ENCODE measurements at places on chromosomes 1 and 21.
A peak's percentile ranks its signal among the peaks of the same experiment; 100 is the strongest.

DNA sequence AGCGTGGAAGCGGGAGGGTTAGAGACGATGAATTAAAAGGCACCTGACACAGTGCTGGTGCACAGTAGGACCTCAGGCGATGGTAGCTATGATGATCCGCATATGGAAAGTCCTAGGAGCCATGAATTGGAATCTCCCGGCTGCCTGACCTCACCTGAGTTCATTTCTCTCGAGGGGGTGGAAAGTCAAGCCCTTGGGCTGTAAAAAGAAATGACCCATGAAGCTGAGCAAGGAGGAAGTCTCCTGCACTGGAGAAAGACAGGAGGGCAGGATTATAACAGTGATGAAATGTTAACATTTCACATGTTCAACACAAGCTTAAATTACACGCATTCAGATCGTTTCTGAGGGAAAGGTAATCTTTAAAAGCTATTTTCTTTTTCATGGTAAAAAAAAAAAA, 481.2 kb downstream of the MATN1 start:
- DNase-seq = no peak

GRCh38 chr1:61641578-61642336, 83.2 kb downstream of the TM2D1 start:
- DNase-seq = no peak

GRCh38 chr1:24349891-24350290, 30.7 kb downstream of the GRHL3 start:
- no peak for DNase-seq

DNA sequence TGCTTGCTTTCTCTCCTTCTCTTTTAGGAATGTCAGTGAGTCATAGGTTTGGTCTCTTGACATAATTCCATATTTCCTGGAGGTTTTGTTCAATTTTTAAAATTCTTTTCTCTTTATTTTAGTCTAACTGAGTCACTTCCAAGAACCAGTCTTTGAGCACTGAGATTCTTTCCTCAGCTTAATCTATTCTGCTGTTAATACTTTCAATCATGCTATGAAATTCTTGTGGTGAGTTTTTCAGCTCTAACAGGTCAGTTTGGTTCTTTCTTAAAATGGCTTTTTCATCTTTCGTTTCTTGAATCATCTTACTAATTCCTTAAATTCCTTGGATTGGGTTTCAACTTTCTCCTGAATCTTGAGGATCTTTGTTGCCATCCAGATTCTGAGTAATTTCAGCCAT, 321.0 kb downstream of the PTBP2 start:
- no peak for DNase-seq

GRCh38 chr1:168835176-168835575, 106.2 kb upstream of the DPT start:
- no peak for DNase-seq

DNA sequence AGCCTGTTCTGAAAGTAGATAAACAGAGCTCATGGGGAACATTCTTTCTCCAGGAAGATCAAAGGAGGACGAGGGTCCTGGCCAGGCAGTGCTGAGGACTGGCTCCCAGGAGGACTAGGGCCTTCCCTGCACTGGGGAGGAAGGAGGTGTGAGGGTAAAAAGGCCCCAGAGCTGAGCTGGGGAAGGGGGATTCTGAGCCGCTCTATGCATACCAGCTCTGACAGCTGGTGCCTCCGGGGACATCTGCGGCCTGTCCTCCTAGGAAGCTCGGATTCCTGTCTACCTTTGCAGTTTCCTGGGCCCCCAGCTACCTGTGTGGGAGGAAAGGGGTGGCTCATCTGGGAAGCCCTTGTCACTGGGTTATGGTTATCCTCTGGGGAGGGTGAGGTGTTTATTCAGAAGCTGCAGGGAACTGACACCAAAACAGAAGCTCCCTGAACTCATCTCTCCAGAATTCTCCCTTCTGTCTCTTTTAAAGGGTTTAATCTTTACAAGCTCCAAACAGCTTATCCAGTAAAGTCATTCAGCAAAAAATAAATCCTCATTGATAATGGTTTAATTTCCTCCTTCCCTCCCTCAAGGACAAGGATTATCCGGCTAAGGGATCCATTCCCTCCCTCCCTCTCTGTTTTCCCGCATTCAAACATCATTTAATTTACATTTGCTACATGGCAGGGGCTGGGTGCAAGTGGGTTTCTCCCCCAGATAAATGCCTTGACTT, 31.0 kb downstream of the NENF start:
- no peak for DNase-seq

DNA sequence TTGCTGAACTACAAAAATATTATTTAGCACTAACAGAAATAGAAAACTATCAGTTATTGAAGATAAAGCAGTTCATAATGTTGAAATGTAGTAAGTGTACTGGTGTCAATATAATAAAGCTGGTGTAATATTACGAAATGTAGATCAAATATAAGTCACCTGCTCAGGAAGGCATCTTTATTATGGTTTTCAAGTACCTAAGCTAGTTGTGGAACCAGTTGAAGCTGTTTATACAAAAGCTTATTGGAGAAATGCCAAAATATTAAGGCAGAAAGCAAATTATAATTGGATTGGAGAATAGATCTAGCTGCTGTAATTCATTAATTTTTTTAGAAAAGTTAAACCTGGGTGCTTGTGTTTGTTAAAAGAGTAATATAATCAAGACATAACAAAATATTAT, 6.2 kb upstream of the MARK1 start:
- peak; percentile 52 for DNase-seq

DNA sequence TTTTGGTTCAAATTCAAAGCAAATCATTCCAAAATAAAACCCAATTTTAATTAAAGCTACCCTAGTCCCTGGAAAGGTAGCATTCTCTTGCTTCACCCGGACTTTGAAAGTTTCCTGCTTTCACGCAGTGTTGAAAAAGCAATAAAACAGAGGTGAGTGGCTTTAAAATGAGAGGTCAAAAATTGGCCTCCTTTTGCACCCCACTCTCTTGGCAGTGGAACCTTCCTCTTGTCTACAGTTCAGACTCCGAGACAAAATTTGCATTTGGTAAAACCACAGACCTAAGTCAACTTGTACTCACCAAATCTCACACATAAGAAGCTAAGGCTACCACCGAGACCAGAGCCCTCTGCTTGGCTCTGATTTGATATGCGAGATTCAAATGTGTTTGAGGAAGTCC, 252.7 kb downstream of the TTLL7 start:
- no peak for DNase-seq

DNA sequence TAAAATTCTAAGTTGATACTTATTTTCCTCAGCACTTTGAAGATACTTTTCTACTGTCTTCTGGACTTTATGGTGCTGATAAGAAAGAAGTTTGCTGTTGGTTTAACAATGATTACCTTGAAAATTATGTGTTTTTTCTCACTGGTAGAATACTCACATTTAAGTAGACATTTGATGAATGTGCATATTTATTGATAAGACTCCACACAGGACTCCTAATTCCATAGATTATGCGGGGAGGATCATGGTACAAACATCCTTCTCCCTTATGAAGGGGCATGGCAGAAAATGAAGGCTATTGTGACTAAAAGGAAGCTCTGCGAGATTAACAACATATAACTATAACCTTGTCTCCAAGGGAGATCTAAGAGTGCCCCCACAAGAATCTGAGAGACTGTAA, 28.5 kb upstream of the ALDH9A1 start:
- DNase-seq = no peak

- peak; percentile 18 for DNase-seq
Measured at GRCh38 chr1:246753670-246754535, 29.7 kb downstream of the SCCPDH start.

DNA sequence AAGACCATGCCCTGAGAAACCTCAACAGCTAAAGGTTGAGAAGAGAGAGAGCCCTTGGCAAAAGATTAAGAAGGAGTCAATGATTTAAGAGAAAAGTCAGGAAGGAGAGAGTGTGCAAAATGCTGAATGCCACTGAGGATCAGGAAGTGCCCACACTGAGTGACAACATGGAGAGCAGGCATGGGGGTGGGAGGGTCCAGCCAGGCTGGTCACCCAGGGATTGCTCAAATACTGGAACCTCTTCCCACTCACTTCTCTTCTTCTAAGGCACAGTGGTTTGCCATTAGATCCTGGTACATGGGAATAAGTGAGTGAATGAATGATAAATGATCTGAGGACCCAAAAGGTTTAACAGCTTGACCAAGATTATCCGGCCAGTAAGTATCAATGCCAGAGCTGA, 11.1 kb downstream of the PRR9 start:
- DNase-seq = no peak

- DNase-seq = no peak
Measured at GRCh38 chr21:45532826-45533360, 9.3 kb downstream of the SLC19A1 start.

GRCh38 chr1:46769028-46769740, 29.7 kb upstream of the CYP4B1 start:
- DNase-seq = no peak

DNA sequence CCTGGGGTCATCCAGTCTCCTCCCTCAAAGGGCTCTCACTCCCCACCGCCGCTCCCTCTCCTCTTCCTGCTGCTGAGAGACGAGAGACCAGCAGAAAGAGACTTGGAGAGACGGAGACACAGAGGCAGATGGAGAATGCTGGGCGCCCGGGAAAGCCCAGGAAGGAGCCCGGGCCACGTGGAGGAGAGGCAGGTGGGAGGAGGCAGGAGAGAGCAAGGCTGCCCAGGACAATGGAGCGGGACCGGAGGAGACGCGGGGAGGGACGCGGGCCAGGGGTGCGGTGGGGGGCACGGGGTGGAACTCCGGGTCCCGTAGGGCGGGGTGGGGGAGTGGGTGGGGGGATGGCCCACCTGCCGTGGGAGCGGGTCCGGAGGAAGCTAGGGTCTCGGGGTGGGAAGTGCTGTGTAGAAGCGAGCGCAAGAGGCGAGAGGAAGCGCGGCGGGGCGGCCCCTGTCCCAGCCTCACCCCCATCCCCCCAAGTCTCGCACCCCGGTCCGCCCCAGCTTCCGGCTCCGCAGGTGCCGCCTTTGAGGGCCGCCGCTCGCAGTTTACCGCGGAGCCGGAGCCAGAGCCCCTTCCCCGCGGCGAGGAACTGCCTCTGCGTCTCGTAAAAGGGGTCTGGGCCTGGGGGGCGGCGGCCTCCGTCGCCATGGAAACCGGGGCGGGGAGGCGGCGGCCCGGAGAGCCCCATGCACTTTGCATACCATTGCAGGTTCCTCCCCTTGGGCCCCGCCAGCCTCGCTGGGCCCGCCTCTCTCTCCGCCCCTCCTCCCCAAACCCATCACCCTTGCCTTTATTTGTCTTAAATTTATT, 11.7 kb upstream of the EPHA2 start:
- no peak for DNase-seq

DNA sequence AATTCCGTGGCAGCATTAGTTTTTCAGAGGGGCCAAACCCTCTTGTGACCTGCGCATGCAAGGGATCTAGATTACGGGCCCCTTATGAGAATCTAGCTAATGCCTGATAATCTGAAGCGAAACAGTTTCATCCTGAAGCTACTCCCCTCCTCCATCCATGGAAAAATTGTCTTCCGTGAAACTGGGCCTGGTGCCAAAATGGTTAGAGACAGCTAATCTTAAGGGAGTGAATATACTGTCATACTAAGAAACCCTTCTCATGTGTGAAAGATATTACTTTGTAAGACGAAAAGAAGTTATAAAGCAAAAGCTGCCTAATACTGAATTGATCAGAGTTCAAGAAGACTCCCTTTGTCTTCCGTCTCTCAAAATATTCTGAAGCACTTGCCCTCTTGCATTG, 166.3 kb downstream of the DUSP10 start:
- no peak for DNase-seq

DNA sequence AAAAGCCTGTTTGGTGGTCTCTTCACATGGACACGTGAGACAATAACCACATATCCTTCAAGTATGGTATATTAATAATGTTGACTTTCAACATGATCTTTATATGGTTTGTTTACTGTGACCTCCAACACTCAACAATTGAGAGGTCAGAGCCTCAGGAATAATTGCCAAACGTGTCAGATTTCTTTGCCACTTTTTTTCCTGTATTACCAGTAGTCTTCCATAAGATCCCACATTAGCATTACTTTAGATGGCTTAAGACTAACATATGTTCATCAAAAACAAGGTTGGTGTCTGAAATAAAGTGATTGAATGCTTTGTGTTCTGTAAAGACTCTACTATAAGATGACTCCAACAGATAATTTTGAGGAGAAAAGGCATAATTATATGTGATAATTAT, 118.7 kb upstream of the F3 start:
- no peak for DNase-seq

DNA sequence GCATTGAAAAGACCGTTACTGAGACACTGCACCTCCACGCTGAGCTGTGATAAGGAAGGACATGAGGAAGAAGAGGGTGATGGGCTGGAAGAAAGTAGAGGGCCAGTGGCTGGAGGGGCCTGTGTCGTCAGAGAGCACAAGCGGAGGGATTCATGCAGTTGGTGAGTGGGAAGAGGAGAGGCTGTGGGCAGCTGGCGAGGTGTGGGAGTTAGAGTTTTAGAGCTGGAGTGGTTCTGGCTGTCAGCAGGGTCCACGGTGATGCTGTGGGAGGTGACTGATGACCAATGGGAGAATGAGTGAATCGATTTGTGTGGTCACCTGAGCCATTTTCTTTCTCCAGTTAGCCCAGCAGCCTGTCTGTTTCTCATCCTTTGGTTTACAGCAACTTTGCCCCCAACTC, 66.2 kb upstream of the SLC2A1 start:
- no peak for DNase-seq

GRCh38 chr21:34004974-34005373, 68.4 kb upstream of the MRPS6 start:
- no peak for DNase-seq

DNA sequence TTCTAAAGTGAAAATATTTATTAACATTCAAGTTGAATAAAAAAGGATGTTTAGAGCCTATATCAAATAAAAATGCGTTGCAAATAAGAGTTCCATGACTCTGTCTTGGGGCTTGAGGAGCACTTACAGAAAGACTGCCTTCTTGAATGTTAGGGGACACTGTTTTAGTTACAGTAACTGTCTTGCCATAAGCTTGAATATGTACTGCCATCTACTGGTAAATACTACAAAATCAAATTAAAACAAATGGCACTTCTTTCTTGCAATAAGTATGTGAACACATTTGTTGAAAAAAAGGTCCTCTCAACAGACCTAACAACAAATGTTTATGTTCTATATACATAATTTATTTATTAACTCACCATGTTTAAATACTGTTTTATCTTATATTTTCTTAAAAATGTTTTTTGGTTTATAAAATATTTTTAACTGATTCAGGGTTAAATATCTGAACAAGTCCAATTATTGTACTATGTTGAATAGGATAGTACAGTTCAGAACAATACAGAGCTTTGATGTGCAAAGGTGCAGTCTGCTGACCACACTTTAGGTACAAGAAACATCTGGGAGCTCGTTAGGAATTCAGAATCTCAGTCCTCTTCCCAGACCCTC, 199.5 kb downstream of the LRRIQ3 start:
- DNase-seq = peak; percentile 69

All from NCI-H748 treated with DMSO at 0.1 percent for 48 hours (cell line).